ENCODE measurements at places on chromosomes 4 and X.
A peak's percentile ranks its signal among the peaks of the same experiment; 100 is the strongest.

- no peak for DNase-seq
These were observed 895 bp downstream of the ADGRL3 start for GRCh38 chr4:61200916-61201526.

DNA sequence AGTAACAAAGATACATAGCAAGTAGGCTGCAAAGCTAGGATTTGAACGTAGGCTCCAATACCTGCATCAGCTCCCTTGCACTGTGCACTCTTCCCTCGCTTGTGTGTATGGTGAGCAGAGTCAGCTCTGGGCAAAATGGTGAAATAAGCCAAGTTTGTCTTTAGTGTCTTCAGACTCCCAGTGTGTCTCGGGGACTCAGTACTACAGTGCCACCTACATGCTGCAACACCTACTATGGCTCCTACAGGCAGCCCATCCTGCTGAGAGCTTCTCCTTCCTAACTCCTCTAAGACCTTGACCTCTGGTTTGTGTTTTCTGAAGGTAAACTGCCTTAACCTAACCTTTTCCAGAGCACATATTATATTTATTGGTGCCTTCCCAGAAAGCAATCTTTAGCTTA, 42.5 kb downstream of the RTL9 start:
- no peak for DNase-seq

DNA sequence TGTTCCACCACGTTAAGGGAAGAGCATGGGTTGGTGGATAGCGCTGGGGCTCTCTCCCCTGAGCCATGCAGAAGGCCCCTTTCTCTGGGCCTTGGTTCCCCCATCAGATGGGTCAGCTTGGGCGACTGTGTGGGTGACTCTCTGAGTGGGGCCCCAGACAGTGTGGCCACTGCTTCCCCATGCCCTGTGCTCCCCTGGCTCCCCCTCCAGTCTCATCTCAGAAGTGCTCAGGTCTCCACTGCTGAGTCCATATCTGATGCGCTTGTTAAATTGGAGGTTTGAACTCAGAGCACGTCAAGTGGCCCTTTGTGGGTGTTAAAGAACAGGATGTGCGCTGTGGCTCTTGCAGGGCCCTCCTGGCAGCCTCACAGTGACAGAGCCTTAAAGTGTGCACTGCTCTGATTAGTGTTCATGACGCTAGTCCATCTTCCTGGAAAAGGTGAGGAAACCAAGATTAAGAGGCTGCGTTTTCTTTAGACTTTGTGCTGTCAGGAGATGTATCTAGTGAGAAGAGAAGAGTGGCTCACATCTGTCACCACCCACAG, 59.8 kb downstream of the NELFA start:
- no peak for DNase-seq

DNA sequence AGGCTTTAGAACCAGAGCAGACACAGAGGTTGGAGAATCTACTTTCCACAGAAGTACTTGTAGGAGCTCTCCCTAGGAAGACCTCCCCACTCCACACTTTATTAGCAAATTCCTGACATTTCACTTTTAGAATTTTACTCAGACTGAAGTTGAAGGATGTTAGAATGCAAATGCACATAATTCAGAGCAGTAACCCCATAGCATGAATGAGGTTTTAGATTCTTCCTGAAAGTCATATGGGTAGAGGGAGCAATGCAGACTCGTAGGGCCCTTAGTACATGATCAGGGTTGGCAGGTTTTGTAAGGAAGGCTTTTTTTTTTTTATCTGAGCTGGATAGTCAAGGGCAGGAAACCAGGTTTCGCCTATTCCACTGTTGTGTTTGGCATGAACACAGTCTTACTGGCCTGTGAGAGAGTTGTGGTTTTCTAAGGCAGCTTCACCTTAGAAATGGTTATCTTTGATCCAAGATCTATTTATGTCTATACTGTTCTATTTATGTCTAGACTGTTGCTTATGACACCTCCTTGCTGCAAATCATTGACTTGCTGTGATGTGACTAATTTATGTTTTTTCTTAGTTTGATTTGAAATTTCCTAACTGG, 48.9 kb downstream of the SPATA18 start:
- DNase-seq, result no peak

DNA sequence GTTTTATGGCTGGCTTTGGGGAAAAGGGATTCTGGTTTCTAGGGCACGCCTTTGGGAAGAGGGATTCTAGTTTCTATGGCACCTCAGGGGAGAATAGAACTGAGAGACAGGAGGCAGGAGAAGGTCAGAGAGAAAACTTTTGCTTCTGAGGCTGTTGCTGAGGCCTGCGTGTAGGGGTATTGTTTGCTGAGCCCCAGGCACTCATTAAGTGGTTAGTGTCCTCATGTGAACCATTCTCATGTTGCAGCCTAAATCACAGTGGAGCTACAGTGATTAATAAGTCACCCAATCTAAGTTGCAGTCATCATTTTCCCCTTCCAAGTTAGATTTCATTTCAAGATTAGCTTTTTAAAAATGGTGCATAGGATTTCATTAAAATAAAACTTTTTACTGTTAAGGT, 29.0 kb downstream of the VCX3A start:
- DNase-seq, result no peak

GRCh38 chrX:113269203-113269602, 428.6 kb upstream of the AMOT start:
- DNase-seq, result no peak

DNA sequence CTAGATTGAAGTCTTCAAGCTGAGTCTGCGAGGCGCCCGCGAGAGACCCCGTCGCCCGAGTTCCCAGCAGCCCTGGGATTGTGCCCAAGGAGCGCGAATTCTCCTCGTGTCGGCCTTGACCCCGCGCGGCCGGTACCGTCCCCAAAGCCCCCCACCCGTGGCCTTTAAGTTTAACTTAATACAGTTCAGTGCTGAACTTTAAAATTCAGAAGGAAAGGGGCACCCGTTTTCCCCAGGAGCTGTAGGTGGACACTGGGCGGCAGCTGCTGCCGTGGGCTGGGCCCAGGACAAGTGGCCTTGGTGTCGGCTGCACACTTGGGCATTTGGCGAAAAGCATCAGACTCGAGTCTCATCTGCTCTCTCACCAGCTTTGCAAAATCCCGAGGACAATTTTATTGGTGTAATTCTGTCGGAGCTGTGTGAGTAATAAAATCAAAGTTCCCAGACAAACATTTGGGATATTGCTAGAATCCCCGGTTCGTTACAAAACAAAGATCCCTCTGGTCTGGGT, 634 bp downstream of the CWH43 start:
- DNase-seq, result no peak

DNA sequence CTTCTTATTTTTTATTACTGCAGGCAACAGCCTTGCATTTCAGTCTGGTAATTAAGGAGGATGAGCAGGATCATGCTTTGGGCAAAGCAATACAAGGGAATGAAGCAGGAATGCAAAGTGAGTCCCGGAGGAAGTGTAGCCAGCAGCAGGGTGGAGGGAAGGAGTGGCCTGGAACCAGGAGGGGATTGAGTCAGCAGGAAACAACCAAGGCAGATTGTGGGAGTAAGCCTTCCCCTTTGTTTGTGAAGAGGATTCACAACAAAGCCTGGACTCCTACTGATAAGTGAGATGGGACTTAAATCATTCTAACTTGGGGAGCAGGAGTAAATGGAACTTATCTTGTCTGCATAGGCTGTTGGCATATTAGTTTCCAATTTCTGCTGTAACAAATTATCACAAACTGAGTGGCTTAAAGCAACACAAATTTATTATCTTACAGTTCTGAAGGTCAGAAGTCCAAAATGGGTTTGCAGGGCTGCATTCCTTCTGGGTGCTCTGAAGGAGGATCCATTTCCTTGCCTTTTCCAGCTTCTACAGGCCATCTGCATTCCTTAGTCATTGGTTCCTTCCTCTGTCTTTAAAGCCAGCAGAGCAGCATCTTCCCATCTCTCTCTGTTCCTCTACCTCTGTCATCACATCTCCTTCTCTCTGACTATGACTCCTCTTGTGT, 93.2 kb upstream of the AP1S2 start:
- no peak for DNase-seq

- no peak for DNase-seq
These were observed 373.2 kb downstream of the BCOR start for GRCh38 chrX:39724544-39724943.

DNA sequence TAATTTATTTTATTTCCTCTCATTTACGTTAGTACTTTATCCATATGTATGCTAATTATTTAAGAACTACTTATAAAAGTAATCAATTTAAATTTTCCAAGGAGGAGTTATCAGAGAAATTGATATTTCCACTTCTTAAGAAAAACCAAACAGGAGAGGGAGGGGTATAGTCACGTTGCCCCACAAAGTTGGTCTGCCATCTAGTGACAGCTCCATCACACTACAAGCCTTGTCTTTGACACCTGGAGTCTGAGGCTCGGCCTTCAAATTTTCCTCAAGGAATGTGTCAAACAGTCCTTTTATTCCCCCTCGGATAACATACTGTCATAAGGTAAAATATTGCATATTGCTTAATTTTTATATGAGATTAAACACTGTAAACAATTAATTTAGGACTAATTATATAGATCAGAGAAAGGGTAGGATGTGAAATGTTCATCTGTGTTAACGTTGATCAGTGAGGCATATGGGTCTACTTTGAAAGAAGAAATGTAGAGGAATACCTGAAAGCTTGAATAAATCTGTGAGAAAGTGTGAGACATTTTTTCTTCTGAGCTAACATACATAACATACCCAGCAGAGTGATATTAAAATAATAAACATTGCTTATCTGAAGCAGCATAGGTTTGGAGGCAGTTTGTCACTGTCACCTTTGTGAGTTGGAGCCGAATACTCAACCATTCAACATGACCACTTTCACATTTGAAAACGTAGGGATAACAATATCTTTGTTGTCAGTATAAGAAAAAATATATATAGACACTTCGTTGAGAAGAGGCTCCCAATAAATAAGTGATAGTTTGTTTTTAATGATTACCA, 114.4 kb downstream of the GLRA3 start:
- DNase-seq, result peak; percentile 47

DNA sequence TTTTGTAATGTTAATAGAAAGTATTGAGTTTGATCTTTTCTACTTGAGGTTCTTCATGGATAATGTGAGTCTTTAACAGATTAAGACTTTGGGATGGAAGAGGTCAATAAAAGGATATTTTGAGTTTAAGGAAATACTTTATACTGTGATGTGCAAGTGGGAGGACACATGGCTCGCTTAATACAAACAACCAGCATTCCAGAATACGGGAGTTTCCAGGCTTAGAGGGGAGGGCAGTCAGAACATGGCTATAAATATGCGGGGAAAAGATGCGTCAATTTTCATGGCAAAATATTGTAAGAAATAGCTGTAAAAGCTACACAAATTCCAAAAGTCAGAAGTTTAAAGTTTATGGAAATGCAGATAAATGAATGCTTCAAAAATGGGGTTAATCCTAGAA, 192.3 kb downstream of the AASDH start:
- DNase-seq, result no peak

- DNase-seq, result no peak
These were observed 277.1 kb downstream of the KLHL13 start for GRCh38 chrX:117839544-117839943.

DNA sequence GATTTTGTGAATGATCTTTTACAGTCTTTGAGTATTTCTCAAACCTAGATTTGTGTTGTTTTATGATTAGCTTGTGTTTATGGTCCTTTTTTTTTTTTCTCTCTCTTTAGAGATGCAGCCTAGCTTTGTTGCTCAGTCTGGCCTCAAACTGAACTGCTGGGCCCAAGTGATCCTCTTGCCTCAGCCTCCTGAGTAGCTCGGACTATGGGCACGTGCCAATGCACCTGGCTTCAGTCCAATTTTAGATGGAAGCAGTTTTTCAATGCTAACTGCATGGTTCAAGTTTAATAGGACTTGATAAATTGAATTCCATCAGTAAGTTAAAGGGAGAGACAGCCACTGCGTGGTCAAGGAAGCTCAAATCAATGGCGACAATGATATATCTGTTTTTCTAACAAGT, 3.8 kb upstream of the FGG start:
- no peak for DNase-seq

DNA sequence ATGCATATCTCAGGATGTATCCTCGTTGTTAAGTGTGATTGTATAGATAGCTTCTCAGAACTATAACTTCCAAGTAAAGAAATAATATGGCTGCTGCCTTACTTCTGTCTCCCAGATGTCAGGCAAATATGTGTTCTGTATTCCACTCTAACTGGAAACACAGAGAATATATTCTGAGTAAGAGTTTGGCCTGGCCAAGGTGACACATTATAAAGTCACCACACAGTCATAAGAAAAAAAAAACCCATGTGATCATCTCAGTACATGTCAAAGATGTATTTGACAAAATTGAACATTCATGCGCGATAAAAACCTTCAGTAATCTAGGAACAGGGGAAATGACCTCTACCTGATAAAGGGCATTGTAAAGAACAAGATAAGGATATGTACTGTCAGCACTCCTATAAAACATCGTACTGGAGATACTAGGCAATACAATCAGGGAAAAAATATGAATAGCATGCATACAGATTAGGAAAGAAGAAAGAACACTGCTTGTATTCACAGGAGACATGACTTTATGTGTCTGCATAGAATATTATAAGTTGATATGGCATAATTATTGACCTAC, 207.1 kb downstream of the ZNF330 start:
- DNase-seq, result no peak

DNA sequence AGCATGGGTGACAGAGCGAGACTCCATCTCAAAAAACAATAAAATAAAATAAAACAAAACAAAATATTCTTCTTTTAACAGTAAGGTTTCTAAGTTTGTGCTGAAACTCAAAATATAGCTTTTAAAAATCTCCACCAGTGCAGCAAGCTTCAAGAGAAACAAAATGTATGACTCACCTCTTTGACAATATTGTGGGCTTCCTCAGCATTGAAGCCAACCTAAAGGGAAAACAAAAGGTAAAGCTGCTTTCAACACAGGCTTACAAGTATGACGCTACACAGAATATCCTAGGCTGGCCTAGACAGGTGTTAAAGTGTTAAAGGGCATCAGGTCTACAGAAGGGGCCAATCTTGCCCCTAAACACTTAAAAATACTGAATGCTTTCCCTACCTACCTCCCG, 1.2 kb downstream of the DYNLT3 start:
- no peak for DNase-seq

DNA sequence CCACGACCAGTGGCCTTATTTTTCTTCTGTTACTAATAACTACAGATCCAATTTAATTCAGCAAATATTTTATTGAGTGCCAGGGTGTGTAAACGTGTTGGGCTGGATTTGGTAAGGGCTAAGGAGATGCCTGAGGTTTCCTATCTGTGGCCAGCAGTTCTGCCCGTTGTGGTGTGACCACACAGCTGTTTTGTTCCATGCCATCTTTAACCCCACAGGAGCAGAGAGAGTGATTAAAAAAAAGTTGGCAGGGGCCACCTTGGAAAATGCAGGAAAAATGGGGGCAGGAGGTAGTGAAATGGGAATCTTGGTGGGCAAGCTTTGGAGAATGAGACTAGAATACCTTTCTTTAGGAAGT, 1.1 kb downstream of the PLAC8 start:
- DNase-seq, result no peak

GRCh38 chr4:122772311-122772710, 39.8 kb downstream of the BBS12 start:
- DNase-seq, result no peak

DNA sequence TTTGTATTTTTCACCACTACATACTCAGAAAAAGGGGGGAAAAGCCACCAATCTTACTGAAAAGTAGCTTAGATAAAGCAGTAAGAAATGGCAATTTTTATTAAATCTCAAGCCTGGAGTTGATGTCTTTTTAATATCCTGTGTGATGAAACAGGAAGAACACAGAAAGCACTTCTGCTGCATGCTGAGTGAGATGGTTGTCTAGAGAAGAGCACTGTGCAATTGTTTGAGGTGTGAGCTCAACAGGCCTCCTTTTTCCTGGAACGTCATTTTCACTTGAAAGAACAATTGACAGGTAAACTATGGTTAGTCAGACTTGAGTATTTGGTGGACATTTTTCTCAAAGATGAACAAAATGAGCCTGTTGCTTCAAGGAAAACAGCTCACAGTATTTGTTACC, 73.9 kb downstream of the RTL5 start:
- no peak for DNase-seq

- no peak for DNase-seq
These were observed 84.0 kb upstream of the ATP6AP2 start for GRCh38 chrX:40496728-40497127.
